ENCODE measurements at places on chromosomes 13 and 19.

GRCh38 chr19:23075031-23075733 is 41.6 kb upstream of the ZNF730 start:
- peak; percentile 57 for DNase-seq

DNA sequence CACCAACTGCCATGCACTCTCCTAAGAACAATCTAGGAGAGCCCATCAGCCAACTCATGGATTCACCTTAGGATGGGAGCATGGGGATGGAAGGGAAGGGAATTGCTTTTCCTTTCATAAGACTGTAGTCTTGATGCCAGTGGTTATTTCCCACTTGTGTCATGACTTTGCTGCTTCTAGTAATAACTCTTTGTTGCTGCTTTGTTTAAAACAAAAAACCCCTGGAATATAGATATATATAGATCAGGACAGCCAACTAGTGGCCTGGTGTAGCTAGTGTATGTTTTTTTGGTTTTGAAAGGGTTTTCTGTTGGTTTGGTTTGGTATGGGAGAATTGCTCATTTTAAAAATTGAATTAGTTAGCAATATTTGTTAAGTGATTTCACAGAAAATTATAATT is 39.3 kb upstream of the KCTD4 start:
- DNase-seq = no peak

DNA sequence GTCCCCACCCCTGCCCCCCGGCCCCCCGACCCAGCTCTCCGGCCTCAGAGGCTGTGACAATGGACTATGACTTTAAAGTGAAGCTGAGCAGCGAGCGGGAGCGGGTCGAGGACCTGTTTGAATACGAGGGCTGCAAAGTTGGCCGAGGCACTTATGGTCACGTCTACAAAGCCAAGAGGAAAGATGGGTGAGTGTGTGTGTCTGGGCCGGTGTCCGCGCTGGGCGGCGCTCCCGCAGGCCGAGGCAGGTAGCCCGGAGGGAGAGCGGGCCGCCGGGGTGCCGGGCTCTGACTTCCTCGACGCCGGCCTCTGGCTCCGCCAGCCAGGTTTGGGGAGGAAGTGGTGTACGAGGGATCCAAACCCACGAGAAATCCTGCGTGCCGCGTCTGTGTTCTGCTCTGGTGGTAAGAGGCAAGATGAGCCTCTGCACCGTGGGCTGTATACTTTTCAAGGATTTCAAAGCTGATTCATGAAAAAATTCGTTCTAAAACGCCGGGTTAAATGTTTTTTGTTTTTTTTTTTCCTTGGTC is 718 bp downstream of the CDK8 start:
- DNase-seq = peak; percentile 50

DNA sequence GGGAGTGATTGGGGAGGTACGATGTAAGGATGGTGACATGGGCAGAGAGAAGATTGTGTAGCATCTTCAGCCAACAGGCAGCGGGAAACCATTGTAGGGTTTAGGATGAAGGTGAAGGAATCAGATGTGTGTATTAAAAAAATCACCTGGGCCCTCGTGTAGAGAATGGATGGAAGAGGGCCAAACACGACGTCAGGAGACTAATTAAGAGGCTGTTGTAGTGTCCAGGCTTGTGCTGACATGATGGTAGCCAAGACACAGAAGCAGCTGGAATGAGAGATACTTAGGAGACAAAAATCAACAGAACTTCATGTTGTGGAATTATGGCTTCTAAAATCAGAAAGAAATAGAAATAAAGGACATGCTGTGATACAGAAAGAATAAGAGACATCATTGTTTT is 41.2 kb upstream of the ARGLU1 start:
- no peak for DNase-seq

GRCh38 chr19:31718032-31718431 is 368.8 kb upstream of the TSHZ3 start:
- DNase-seq = no peak

- no peak for DNase-seq
These were observed 59.4 kb downstream of the SLC10A2 start for GRCh38 chr13:103006641-103007426.

- DNase-seq = no peak
These were observed 41.2 kb downstream of the BRD4 start for GRCh38 chr19:15291089-15291488.

DNA sequence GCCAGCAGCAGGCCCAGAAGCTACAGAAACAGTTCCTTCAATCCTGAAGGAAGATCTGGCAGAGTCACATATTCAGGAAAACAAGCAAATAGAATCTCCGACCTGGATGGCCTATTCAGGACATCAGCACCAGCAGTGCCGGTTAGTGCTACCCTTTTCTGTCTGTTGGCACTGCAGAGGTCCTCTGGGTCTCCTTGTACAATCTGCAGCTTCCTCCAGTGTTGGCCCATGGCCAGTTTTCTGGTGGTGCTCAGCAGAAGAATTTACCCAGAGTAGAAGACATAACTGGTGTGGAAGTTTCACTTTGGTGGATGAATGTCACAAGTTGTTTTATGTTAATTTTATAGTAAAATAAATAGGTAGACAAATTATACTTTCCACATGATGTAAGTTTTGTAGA is 498.1 kb downstream of the COG6 start:
- no peak for DNase-seq

- no peak for DNase-seq
These were observed 117.2 kb upstream of the TRPC4 start for GRCh38 chr13:37986811-37987210.

GRCh38 chr19:45901912-45902650 is at the start of gene MYPOP:
MYPOP (minus strand) TSS chr19:45902613; CDS start chr19:45901773, 840 bp downstream.
- DNase-seq = no peak

GRCh38 chr19:33345163-33345562 is 28.3 kb upstream of the CEBPG start:
- no peak for DNase-seq

GRCh38 chr19:55638864-55639359 is 1.9 kb upstream of the ZNF580 start:
- peak; percentile 38 for DNase-seq
